ENCODE measurements at places on chromosomes 4 and X.

GRCh38 chrX:31266203-31267076 is 194.6 kb upstream of the FTHL17 start:
- DNase-seq, result no peak

DNA sequence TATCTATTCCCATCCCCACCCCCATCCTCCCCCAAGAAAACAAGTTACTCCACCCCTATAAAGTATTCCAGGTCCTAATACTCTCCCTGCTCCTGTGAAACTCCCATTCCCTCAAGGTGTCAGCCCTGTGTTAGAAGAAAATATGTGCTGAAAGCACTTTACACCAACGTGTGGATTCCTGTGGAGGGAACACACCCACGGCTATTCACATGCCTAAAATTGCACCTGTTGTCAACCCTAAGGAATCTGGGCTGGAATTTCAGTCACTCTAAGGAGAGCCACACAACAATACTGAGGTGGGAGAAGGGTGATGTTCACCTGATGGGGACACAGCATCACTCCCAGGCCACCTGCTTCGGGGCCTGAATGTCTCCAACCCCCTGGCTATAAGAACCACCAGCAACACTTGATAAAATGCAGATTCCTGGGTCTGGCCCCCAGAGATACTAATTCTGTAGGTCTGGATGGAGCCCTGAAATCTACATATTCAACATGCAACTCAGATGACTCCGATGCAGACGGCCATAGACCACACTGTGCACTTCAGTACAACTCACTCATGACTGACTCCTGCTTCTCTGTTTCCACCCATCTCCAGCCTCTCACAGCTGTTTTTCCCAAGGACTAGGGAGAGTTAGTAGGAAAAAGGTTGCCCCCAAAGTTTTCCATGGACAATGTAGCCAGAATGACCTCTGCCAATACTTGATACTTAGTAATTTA is 15.8 kb downstream of the SCD5 start:
- DNase-seq, result no peak

DNA sequence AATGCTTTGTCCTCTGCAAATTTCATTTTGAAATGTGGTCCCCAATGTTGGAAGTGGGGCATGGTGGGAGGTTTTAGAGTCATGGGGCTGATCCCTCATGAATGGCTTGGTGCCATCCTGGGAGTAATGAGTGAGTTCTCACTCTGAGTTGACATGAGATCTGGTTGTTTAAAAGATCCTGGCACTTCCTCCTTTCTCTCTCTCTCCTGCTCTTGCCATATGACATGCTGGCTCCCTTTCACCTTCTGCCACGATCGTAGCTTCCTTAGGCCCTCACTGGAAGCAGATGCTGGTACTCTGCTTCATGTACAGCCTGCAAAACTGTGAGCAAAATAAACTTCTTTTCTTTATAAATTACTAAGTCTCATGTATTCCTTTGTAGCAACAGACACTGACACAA is 262.0 kb downstream of the IL15 start:
- DNase-seq, result no peak

- DNase-seq, result no peak
Observed at GRCh38 chr4:10212400-10212799, 95.8 kb upstream of the WDR1 start.

DNA sequence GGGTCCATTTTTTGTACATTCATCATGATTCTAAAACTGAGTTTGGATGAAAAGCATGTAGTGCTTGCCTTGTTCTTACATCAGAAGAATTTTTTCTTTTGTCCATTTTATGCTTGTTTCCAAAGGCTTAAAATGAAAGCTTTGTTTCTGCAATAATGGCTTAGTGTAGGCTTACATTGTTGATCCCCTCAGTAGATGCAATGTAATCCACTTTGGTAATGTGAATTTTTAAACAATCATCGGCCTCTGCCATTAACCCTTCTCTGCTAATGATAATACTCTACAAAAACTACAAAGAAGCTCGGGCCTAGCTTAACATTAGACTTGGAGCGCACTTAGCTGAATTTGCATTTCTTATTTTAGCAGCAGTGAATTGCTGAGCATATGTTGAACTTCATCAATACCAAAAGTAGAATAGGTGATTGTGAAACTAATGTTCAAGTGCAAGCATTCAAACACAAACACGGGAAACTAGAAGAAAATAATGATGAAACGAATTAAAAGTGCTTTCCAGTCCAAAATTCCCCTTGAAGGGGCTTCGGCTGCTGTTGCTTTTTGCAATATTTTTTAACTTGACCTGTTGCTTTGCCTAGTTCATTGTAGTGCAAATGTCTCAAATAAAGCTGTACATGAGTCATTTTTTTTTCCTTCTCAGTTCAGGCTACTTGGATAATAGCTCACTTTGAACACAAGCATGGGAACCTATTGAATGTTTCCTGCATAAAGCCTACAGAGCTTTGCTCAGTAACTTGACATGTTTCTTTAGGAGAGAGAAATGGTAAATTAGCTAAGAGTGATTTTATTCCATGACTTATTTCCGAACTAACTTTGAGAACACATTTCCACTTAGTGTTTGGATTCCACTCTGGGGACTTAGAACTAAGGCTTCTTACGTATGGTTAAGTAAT is 66.5 kb downstream of the SLIT2 start:
- no peak for DNase-seq

DNA sequence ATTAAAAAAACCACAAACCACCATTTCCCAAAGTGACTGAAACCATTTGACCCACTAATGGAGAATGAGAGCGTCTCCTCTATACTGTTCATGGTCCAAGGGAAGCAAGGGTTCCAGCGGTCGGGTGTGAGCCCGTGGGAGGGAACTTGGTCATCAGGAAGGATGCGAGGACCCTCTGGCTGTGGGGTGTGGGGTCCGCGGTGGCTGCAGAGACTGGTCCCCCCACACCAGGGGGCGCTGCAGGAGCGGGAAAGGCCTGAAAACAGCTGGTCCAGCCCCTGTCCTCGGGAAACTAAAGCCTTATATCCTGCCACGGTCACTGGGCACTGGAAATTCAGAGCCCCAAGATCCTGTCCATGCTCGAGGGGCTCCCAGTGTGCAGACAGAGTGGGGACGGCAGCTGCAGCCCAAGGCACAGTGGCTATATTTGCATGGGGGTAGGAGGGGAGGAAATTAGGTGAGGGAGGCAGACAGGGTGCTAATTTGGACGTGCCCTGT is 4.3 kb downstream of the BLOC1S4 start:
- DNase-seq, result peak; percentile 79

GRCh38 chrX:48713847-48714246 is 17.3 kb downstream of the SUV39H1 start:
- peak; percentile 46 for DNase-seq
